ENCODE measurements at places on chromosomes 1 and 21. TPM values are rescaled to one million over a fixed set of nuclear protein-coding genes. Genes with fewer than 3 reads are reported as not detected.

GRCh38 chr1:40750451-40750908 is 33.1 kb upstream of the KCNQ4 start:
- no peak for DNase-seq

- DNase-seq = peak; percentile 72
Observed at GRCh38 chr1:35715568-35716002, 3.1 kb downstream of the C1orf216 start.

GRCh38 chr1:41174170-41174569 is 67.9 kb downstream of the SCMH1 start:
- DNase-seq = no peak

- no peak for DNase-seq
Observed at GRCh38 chr1:47881505-47882442, 115.4 kb downstream of the TRABD2B start.

- DNase-seq = no peak
Observed at GRCh38 chr1:68633141-68633919, 136.4 kb upstream of the DEPDC1 start.

DNA sequence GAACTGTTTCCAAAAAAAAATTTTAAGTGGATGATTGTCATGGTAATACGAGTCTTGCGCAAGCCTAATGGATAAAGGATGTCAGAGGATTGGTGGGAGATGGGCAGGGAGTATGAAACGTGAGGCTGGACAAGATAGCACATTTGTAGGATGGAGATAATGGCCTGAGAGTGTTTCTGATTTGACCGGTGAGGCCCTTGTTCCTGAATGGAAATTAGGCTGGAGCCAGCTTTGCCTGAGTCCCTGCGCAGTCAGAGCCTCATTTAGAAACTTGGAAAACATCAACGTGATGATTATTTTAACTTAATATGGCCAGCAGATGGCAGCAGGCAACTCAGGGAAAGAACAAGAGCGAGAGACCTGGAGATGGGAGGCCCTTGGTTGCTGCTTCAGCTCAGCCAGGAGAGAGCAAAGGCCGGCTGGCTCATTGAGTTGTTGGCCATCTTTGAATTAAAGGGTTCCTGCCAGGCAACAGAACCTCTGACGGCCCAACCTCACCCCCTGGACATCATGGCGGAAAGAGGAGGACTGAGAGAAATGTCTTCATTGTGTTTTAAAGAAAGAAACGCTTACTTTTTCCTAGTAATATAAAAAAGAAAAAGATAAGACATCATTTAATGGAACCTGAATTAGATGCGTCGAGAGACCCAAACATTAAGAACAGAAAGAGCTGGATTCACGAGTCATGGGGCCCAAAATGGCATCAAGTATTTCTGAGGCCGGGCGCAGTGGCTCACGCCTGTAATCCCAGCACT is 80.3 kb downstream of the SELENOF start:
- DNase-seq = peak; percentile 79

Gene NPHS2
- total RNA-seq = not detected

DNA sequence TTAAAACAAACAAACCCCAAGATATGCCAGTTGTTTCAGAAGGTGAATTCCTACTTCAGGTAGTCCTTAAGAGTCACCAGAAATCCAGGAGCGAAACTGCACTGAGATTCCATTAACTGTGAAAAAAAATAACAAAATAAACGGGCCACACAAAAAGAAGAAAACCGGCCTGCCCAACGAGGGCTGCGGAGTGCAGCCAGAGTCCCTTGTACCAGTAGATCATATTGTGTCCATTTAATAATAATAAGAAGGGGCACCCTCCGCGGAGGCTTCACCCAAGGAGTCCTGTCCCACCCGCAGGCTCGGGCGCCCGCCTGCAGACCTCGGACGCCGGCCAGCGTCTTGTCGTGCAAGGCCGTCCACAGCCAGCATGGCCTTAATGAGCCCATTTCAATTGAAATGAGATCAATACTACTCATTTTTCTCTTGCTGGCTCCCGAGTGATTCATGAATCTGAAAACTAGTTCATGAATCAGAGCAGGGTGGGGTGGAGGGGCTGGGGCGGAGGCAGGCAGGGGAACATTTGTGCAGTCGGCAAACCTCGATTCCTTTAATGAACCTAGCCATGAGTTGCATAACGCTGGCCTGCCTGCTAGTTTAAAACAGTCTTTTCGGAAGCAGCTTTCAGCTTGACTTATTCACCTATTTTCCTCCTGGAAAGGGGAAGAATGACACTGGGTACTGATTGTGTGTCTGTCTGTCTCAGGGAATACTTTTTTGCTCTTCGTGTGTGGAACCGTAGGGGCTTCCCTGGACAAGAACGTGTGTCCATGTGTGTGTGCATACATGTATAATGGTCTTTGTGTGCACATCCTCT is 113.1 kb upstream of the IRF2BP2 start:
- DNase-seq = peak; percentile 79

DNA sequence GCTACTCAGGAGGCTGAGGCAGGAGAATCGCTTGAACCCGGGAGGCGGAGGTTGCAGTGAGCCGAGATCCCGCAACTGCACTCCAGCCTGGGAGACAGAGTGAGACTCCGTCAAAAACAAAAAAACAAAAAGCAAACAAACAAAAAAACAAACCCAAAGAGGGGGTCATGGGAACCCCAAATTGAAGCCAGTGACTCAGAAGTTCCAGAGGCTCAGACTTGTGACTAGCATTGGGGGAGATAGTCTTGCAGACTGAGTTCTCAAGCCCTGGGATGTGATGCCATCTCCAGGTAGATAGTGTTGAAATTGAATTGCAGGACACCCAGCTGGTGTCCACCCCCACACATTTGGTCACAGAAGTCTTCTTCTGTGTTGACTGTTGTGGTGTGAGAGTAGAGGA is 24.9 kb upstream of the ENO1 start:
- no peak for DNase-seq

DNA sequence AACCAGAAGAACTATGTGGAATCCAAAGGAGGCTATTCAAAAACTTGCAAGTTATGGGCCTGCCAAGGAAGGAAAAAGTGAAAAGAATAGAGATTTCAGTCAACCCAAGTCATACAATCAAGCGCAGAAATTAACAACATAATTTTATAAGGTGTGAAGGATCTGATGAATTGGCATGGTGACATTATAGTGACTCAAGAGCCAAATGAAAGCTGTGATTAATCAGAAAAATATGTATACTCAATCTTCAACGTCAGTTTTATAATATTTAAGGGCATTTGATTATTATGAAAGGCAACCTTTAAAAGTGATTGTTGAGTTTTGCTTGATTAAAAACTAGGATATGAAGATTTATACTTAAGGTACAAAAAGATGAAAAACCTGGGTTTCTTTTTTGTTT is 37.8 kb upstream of the THEM4 start:
- DNase-seq = no peak

- no peak for DNase-seq
Observed at GRCh38 chr1:21669258-21670058, at the start of gene RAP1GAP. Gene RAP1GAP (minus strand): TSS chr1:21669357. CDS start chr1:21620032, 49,325 bp downstream.

Gene TAS1R1
- total RNA-seq = not detected

Gene SERTAD4
- 0.07 TPM for total RNA-seq

- DNase-seq = no peak
Observed at GRCh38 chr1:6123083-6123482, 57.0 kb downstream of the CHD5 start.

DNA sequence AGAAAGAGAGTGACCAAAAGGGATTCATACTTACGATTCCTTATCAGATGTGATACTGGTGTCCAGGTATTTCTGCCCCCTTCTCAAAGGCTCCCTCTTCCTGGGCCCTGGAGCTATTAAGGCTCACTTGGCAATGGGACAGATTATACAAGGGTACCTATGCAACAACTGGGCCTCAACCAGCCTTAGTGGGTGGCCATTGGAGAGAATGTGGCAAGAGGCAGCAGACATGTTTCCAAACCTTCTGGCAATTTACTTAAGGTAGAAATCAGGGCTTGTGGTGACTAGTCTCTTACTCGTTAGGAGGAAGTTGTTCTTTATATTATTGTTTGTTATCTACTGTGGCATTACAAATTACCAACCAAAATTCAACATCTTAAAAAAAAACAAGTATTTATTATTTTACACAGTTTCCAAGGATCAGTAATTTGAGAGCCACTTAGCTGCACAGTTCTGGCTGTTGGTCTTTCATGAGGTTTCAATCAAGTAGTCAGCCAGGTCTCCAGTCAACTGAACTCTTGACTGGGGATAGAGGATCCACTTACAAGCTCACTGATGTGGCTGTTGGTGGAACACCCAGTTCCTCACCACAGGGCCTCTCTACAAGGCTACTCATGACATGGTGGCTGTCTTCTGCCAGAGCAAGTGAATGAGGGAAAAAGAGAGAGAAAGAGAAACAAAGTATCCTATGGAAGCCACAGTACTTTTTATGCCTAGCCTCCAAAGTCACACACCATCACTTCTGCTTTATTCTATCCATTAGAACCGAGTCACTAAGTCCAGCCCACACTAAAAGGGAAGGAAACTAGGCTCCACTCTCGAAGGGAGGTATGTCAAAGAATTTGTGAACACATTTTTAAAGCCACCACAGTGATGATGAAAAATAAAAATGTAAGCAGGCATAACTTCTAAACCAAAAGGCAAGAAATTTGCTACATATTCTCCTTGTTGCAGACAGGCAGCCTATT is 10.7 kb downstream of the ZNF648 start:
- no peak for DNase-seq

Gene GPR3
- 2.8 TPM for total RNA-seq

DNA sequence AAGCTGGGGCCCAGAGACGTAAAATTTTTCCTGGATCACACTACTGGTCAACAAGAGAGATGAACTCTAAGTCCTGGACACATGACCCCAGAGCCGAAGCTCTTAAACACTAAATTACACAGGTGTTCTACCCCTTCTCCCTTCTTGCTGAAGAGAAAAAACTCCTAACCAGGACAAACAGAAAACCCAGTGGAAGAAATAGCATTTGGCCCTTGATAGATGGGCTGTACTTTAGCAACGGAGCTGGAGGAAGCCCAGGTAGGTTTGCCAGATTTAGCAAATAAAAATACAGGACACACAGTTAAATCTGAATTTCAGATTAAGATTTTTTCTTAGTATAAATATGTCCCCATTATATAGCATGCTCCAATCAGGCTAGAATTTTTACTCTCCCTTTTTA is 72.7 kb downstream of the DIRAS3 start:
- no peak for DNase-seq

Gene GFI1
- total RNA-seq = 8.1 TPM

Gene SLX9
- 61.9 TPM for total RNA-seq

Gene FAM151A
- total RNA-seq = not detected

GRCh38 chr1:206992790-206993189 is 22.5 kb upstream of the FCAMR start:
- no peak for DNase-seq

GRCh38 chr1:88683541-88684481 is at the start of gene PKN2:
Gene PKN2 (plus strand): TSS chr1:88684273. CDS start chr1:88684581, 308 bp downstream.
- DNase-seq = peak; percentile 97

- no peak for DNase-seq
Observed at GRCh38 chr1:44244986-44245385, 31.7 kb downstream of the DMAP1 start.

Gene STYXL2
- total RNA-seq = not detected

DNA sequence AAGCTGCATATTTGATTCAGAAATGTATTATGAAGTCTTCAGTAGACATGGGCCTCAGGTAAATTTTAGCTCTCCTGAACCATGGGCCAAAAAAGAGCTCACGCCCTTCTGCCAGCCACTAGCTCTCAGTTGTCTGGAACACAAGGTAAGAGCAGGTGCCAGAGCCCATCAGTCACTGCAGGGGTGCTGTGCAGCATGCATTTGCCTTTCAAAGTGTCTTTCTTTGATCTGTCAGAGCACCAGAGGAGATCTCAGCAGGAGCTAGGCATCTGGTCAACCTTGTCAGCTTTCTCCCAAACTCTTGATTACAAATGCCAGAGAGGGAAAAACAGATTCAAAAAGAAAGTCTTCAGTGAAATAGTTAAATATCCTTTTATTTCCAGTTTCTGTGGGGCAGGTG is 332.3 kb downstream of the COL11A1 start:
- DNase-seq = no peak

Gene RHD
- not detected for total RNA-seq

- DNase-seq = no peak
Observed at GRCh38 chr1:114290341-114290740, 136.7 kb upstream of the SYT6 start.

Gene TEDDM1
- total RNA-seq = not detected

Gene OR2T11
- not detected for total RNA-seq

GRCh38 chr1:201813226-201813625 is 15.7 kb upstream of the IPO9 start:
- DNase-seq = no peak

Gene SMPDL3B
- total RNA-seq = 16.4 TPM

Gene PROX1
- 0.22 TPM for total RNA-seq

DNA sequence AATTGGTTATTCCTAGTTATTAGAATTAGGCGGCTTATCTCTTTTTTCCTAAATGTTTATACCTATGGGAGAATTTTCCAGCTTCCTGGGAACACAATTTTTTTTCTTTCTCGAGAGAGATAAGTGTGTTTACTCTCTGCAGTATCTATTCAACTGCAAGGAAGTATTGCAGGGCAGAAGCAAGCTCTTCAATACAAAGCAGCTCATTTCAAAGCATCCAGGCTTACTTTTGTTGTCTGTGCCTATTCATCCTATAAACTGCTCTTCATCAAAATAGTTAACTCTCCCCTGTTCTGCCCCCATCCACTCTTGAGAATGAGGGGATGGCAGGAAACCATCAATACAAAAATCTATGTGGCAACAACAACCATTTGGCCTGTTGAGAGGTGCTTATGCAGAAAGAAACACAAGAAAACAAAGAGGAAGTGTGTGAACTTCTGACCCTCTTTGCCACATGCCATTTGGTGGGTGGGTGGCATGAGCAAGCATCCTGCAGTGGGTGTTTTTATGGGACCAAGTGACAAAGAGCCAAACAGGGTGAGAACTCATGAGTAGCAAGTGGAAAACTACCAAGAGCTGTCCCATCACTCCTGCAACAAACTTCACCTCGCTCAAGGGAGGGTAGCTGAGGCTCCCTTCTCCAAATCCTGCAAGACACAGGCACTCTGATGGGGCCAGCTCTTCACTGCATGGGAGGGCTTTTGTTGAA is 50.6 kb upstream of the MRPS6 start:
- DNase-seq = no peak

- DNase-seq = no peak
Observed at GRCh38 chr1:26887125-26887524, 3.0 kb downstream of the GPN2 start.

GRCh38 chr1:241115784-241116183 is 241.2 kb downstream of the RGS7 start:
- DNase-seq = no peak

DNA sequence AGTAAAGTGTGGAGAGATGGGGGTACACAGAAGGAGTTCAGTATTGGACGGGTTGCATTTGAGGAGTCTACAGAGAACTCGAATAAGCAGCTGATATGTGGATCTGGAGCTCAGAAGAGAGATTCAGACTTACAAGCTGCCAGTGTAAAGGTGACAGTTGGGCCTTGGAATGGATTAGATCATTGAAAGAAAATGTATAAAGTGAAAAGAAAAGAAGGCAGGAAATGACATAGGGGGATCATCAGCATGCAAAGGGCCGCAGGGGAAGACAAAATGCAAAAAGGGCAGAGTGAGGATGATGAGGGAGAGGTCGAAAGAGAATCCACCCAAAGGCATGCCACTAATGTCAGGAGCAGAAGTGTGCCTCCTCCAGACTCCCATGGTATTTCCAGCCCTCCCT is 273.3 kb downstream of the TNR start:
- DNase-seq = no peak

Gene ASCL5
- total RNA-seq = 0.15 TPM

Gene AKT3
- 0.49 TPM for total RNA-seq
